ENCODE measurements at places on chromosomes 3 and 15.

- no peak overlapping the region for H3K27ac ChIP-seq
- peaks cover 8% of the 10 kb centered on the region for H3K27me3 ChIP-seq
- no peak for DNase-seq
- H3K4me1 ChIP-seq: no peaks in the 10 kb centered on the region
- no peak overlapping the region for H3K4me3 ChIP-seq
These were observed 77.9 kb upstream of the NTRK3 start for GRCh38 chr15:88334436-88334835.

DNA sequence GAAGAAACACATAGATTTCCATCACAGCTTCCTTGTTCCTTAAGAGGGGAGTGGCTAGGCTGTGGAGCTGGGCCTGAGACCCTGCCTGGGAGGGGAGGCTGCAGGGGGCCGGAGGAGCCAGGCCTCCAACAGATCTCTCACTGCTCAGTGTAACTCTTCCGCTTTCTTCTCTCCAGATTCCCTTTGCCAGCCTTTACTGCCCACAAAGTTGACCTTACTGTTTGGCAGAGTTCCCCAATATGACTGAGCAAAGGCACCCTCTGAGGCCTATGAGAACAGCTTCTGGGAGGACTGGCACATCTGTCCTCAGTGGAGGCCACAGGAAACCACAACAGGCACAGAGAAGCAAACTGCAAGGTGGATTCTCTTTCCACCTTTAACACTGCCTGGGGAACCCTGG is 38.1 kb downstream of the SLCO2A1 start:
- no peak overlapping the region for H3K4me3 ChIP-seq
- peaks cover 12% of the 10 kb centered on the region for H3K27me3 ChIP-seq
- H3K36me3 ChIP-seq: no peaks in the 10 kb centered on the region
- no peak overlapping the region for H3K27ac ChIP-seq
- H3K4me1 ChIP-seq: no peaks in the 10 kb centered on the region
- DNase-seq: no peak

- no peaks in the 10 kb centered on the region for H3K27me3 ChIP-seq
- peaks cover 24% of the 10 kb centered on the region for H3K4me1 ChIP-seq
- H3K4me3 ChIP-seq: no peak overlapping the region
- peaks cover 50% of the 10 kb centered on the region for H3K36me3 ChIP-seq
These were observed 11.8 kb upstream of the HDC start for GRCh38 chr15:50277370-50277769.

- no peaks in the 10 kb centered on the region for H3K36me3 ChIP-seq
- H3K4me3 ChIP-seq: no peak overlapping the region
- DNase-seq: no peak
- no peak overlapping the region for H3K27ac ChIP-seq
These were observed 221.4 kb upstream of the NANOGP8 start for GRCh38 chr15:35306361-35306981.

DNA sequence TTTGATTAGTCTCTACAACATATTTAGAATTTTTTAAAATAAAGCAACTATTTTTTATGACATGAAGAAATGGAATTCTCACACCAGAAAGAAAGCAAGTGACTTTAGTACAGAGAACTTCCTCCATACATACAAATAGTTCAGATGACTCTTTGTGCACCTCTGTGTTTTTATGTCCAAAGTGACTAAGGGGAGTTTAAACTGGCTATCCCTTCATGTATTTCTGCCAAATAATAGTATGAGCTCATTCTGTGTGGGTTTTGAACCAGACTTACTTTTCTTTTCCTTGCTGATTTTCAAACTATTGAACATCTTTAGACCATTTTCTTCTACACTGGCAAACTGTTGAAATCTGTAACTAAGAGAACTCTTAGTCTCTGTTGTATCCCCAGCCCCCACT is 196.3 kb downstream of the EPHA3 start:
- no peaks in the 10 kb centered on the region for H3K36me3 ChIP-seq
- no peaks in the 10 kb centered on the region for H3K4me1 ChIP-seq
- no peak overlapping the region for H3K4me3 ChIP-seq
- DNase-seq: no peak
- no peaks in the 10 kb centered on the region for H3K27me3 ChIP-seq
